ENCODE measurements at places on chromosomes 12 and 14.

DNA sequence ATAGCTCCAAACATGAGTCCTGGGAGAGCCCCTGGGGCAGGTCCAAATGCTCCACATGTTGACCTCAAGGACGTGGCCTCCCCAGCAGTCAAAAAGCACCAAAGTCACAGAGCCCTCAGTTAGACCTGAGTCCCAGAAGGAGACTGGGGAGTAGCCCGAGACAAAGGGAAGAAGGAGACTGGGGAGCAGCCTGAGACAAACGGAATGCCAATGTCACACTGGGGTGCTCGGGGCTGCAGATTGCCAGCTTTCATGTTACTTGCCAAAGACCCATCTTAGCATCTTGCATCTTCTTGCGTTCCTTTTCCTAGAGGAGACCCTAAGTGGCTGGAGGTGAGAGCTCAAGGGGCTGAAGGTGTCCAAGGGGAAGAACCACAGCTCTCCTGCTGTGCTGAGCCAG, 14.9 kb downstream of the PLEKHD1 start:
- no peak for DNase-seq

- peak; percentile 60 for DNase-seq
Observed at GRCh38 chr12:10069099-10069498, 29.7 kb downstream of the CLEC1A start.

DNA sequence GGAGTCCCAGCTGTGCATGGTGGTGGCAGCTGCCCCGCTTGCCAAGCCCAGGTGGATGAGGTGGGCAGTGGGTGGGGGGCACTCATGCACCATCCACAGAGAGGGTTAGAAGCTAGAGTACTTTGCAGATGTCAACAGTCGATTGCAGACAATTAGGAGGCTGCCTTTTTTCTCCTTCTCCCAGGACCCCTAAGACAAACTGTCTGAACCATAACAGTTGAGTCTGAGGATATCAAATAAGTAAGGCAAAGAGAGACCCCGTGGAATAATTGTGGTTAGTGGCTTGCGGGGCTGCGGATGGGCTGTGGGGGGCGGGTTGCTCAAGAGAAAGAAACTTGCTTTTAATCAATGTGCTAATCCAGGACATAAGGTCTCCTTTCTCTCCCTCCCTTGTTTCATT, 926.2 kb downstream of the VRK1 start:
- no peak for DNase-seq

DNA sequence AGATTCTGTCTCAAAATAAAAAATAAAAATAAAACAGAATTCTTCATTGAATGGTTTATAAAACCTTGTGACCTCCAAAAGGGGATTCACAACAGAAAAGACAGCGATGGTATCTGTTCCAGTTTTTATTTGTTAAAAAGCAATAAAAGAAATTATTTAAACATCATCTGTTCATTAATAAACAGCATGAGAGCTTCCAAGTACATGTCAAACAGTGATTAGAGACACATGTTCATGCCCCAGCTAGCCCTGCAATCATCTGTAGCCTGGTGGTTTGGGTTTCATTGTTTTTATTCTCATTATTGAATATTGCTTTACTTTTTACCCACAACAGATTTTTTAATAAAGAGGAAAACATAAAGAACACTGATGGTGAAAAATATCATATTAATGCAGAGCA, 173.3 kb downstream of the ANO2 start:
- DNase-seq, result no peak

- DNase-seq, result no peak
Observed at GRCh38 chr14:102278631-102278935, 26.4 kb downstream of the MOK start.

DNA sequence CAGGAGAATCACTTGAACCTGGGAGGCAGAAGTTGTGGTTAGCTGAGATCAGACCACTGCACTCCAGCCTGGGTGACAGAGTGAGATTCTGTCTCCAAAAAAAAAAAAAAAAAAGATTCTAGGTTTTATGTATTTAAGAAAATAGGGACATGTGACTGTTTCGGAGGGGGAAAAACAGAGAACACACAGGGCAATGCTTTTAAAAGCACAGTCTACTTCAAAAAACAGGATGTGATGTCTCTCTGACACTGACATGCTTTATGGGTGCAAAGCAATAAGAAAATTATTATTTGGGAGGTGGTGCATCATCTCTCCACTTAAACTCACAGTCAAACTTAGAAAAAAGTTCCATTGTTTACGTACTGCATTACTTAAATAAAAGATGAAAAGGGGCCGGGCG, 28.7 kb downstream of the CLIP1 start:
- no peak for DNase-seq

GRCh38 chr14:87257421-87257820, 735.6 kb downstream of the GALC start:
- DNase-seq, result no peak

DNA sequence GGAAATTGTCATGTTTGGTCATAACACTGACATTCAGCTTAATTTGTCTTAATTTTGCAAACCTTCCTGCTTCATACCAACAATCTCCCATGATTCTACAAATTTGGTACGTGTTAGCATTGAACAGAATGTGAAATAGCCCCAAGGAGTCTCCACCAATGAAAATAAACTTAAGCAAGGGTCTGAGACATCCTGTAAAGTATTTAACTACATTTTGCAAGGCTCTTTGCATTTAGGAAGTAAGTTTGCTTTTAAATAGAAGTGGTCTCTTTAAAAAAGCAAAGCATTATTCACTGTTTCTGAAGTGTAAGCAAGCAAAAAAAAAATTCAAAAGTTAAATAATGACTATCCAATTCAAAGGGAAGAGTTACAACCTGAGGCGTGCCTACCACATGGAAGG, 79.9 kb downstream of the WASHC3 start:
- no peak for DNase-seq

- DNase-seq, result peak; percentile 64
Observed at GRCh38 chr12:16076557-16076956, 165.4 kb downstream of the DERA start.

GRCh38 chr12:47709671-47710070, 3.8 kb upstream of the RPAP3 start:
- peak; percentile 36 for DNase-seq

DNA sequence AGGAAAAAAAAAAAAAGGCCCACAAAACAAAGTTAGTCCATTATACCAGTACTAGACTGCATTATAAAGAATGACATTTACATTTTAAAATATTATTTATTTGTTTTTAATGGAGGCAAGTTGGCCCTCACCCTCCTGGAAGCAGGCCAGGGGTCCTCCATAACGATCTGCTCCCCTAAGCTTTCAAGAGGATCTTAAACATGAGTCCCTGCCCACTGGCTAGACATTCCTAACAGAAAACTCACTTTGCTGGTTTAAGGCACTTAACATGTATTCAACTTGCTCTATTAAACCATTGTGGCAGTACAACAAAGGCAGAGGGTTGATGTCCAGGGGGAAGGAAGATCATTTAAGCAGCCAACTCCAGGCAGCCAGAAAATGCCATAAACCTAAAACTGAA, 111.4 kb downstream of the STXBP6 start:
- no peak for DNase-seq

- no peak for DNase-seq
Observed at GRCh38 chr12:82437744-82438143, 79.4 kb downstream of the METTL25 start.

DNA sequence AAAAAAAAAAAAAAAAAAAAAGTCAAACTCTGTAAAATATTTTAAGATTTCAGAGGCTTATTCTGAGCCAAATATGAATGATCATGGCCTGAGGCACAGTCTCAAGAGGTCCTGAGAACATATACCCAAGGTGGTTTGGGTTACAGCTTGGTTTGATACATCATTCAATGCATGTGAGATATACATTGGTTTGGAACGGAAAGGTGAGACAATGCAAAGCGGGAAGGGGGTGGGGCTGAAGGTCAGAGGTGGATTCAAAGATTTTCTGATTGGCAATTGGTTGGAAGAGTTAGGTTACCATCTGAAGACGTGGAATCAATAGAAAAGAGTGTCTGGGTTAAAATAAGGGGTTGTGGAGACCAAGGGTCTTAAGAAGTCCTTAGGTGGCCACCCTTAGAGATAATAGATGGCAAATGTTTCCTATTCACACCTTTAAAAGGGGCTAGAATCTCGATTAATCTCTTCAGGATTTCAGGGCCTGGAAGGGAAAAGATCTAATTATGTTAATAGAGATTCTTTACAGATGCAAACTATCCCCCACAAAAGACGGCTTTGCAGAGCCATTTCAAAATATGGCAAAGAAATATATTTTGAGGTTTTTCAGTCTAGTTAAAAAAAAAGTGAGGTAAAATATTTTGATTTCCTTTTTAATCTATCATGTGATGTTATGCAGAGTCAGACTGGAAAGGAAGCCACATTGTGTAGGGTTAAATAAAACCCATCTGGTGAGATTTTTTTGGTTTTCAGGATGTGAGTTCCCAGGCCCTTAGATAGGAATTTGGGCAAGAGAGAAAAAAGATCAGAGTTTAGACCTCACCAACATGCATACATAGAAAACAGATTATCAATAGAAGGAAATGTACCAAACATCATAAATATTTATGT, 173.8 kb upstream of the CNOT2 start:
- no peak for DNase-seq

- no peak for DNase-seq
Observed at GRCh38 chr12:64633011-64633939, 23.0 kb downstream of the RASSF3 start.

DNA sequence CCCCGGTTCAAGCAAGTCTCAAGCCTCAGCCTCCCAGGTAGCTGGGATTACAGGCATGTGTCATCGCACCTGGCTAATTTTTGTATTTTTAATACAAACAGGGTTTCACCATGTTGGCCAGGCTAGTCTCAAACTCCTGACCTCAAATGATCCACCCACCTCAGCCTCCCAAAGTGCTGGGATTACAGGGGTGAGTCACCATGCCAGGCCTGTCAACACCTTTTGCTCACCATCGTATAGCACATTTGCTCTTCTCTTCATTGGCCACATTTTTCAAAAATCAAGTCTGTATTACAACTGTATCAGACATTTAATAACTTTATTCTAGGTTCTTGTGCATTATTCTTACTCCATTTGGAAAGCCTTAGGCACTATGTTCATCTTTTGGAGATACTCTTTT, 50.3 kb downstream of the BCAT1 start:
- DNase-seq, result no peak

DNA sequence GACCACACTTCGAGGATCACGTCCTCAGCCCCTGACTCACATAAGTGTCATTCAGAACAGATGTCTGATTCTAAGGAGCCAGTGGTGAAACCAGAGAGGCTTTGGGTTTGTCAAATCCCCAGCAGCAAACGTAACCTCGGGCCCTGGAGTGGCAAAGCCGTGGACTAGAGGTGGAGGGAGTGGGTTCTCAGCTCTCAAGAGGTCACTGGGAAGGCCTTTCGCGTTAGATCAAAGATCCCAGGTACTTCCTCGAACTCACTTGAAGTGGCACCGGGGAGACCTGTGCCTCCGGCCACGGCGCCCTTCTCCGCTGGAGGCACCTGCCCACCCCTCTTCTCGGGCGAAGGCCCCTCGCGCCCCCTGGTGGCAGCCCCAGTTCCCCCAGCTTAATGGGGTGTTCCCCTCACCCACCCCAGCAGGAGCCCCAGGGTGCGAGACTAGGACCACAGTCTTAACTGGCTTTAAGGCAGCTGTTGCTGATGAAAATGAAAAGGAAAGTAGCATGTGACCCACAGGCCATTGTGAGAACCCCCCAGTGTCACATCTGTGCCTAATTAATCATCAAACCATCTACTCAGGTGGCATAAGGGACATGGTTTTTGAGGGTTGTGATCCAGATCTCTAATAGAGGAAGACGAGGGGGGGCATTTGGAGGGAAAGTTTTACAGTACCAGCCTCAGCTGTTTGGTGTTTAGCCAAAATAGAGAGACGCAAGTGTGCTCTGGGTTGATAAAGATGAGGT, 672 bp upstream of the ESR2 start:
- DNase-seq, result peak; percentile 62

DNA sequence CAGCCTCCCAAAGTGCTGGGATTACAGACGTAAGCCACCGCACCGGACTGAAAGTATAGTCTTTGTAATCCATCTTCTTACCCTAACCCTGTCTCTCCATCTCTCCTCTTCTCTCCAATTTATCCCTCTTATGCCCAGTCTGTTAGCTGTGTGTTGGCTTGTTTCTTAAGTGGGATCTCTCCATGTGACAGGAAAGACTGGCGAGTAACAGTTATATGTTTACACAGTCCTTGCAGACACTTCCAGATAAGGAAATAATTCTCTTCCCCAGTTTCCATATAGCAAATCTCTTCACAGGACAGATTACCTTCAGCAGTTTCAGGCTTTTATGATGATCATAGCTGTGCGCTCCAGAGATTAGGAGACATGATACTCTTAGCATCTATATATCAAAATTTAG, 16.0 kb upstream of the DIP2B start:
- no peak for DNase-seq

- no peak for DNase-seq
Observed at GRCh38 chr12:5377997-5378592, 53.8 kb upstream of the NTF3 start.

DNA sequence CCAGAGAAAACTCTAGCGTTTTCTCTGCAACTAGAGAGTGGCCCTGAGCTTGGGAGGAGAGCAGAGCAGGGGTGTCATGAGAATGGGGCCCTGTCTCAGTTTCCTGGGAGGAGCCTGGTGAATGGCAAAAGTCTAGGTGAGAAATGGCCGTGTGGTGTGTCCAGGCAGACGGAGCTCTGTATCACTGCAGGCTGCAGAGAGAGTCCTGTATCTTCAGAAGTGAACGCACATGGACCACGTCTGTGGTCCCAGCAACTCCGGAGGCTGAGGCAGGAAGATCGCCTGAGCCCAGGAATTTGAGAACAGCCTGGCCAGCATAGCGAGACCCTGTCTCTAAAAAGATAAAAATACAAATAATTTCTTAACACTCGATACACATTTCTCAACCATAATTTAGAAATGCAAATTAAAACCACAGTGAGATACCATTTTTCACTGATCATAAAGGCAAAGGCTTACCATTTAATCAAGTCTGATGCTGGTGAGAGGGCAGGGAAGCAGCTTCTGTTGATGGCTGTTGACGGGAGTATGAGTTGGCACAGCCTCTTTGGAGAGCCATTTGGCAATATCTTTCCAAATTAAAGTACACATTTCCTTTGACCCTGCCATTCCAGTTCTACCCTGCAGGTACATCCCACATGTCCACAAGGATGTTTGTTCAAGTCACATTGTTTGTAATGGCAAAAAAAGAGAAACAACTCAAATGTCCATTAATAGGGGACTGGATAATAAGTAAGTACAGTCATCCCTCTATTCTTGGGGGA, 51.0 kb downstream of the NFKBIA start:
- DNase-seq, result no peak

DNA sequence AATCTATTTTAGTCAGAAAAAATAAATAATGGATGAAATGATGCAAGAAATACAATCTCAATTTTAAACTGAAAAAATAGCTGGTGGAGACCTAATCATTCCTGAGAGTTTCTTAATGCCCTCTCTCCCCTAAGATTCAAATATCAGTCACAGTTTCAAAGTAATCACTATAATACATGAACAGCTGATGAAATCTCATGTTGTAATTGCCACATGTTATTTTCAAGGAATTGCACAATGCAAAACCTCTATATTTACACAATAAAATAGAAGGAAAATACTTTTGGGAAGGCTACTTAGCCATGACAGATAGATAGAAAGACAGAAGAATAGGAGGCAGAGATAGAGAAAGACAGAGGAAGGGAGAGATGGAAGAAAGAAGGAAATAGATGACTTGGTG, 18.2 kb downstream of the IFNG-AS1 start:
- no peak for DNase-seq

Measured in NB4 (cell line).